ENCODE measurements at places on chromosomes 2 and 18.

DNA sequence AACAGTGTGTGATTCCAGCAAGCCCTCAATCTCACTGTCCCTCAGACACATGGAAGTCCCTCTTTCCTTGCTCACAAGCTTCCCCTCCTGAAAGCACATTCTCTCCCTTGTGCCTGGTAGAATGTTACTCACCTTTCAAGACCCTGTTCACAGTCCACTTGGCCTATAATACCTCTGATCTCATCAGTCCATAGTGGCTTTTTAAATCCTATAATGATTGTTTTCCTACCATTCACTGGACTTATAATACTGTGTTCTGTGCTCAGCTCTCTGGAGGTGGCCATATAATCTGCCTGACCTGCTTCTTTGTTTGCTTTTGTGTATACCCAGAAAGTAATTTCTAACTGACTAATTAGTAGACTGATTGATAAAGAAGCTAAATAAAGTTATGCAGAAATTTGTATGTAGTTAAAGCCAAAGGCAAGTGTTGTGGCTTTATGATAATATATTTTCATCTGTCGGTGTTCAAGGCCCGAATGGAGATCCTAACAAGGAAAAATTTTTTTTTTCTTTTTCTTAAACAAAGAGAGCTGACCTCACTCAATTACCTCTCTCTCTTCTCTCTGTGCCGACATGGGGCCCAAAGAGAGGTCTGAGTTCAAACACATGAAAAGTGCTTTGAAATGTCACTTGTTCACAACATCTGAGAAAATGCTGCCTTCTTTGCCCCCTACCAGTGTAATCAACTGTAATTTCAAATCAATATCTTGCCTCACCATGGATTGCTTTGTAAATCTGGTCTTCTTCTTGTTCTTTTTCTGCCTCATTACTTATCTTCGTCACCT, 1033.0 kb upstream of the PIK3C3 start:
- no peak for DNase-seq

DNA sequence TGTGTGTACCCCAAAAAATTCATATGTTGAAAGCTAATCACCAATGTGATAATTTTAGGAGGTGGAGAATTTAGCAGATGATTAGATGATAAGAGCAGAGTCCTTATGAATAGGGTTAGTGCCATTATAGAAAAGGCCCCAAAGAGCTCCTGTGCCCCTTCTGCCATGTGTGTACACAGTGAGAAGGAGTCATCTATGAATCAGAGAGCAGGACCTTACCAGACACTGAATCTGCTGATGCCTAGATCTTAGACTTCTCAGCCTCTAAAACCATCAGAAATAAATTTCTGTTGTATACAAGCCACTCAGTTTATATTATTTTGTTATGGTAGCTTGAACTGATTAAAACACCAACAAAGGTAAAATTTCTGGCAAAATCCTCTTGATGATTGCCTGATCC, 560.0 kb upstream of the CDH2 start:
- DNase-seq = no peak

DNA sequence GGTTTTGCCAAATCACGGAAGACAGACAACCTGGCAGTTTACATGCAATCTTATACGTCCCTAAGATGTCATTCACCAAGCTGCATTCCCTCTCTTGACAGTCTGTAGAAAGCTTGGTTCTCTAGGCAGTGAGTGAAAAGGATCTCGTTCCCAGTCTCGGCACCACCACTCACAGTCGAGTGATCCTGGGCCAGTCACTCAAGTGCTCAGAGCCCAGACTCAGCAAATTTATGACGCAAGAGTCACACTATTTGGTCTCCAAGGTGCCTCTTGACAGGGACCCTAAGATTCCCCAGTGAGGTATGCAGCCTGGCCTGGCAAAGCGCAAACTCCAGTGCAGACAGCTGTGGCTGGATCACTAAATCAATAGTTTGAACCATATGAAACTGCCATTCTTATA, 77.9 kb downstream of the EIPR1 start:
- DNase-seq = no peak

- DNase-seq = no peak
Observed at GRCh38 chr2:20135631-20136050, 84.2 kb upstream of the LAPTM4A start.

DNA sequence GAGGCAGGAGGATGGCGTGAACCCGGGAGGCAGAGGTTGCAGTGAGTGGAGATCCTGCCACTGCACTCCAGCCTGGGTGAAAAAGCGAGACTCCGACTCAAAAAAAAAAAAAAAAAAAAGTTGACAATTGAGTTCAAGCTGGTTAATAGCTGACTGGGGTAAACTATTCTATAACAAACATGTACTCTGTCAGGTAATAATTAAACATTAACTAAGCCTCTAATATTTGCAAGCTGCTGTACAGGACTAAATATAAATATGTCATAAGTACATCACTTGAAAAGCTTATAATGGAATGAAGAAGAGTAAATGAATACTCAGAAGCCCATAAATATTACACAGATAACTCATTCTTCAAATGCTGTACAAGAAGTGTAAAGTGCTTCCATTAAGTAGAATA, 190.4 kb upstream of the CRIM1 start:
- no peak for DNase-seq

DNA sequence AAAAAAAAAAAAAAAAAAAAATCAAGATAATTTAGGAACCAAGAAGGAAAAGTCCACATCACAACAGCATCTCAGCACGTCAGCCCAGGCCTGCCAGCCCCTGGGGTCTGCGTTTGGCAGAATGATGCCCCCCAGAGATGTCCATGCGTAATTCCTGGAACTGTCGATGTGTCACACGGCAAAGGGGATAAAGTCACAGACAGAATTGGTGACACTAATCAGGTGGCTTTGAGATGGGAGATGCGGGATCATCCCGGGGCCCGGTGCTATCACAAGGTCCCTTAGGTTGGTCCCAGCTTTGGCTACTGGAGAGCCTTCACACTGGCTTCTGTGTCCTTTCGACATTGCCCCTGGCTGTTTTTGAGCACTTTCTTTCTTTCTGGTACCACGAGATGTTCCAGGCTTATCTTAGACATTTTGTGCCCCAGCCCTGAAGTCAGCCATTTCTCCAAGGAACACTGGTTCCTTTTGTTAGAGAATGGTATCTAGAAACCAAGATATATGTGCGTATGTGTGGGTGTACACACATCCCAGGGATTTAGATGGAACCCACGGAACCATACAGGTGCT, 20.7 kb downstream of the RAMP1 start:
- no peak for DNase-seq

- no peak for DNase-seq
Observed at GRCh38 chr2:37590119-37590571, 81.3 kb downstream of the CDC42EP3 start.

- DNase-seq = no peak
Observed at GRCh38 chr2:17226941-17227490, 291.2 kb downstream of the RAD51AP2 start.

- no peak for DNase-seq
Observed at GRCh38 chr2:235690082-235690808, 196.4 kb downstream of the AGAP1 start.

- DNase-seq = no peak
Observed at GRCh38 chr2:48444404-48444803, 85.5 kb upstream of the STON1 start.

Data from stimulated activated CD4-positive, alpha-beta T cell treated with anti-CD3 and anti-CD28 coated beads, Interleukin-12 subunit alpha, Interleukin-12 subunit beta, amount 100 ng/mL, for 24 hours (primary cell).